Kidney (tissue), 22 donors: ENCODE measurements at places on chromosomes 3 and 15.
A peak's percentile ranks its signal among the peaks of the same experiment; 100 is the strongest.

GRCh38 chr3:196969134-196969659 is 564 bp upstream of the PIGZ start:
- DNase-seq = no peak

DNA sequence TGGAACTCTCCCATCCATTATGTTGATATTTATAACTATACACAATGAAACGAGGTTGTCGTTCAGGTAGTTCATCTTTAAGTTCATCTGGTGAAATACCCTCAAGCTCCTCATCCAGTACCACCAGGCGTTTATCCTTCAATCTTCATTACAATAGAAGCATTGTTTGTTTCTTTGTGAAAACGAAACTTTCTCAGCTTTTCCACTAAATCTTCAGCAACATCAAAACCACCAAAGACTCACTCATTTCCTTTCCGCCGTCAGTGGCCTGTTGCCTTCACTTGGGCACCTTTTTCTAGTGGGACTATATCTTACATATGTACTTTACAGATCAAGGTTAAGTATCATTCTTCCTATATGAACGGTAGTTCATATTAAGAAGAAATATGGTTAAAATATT is 44.1 kb upstream of the TFG start:
- DNase-seq = no peak

GRCh38 chr15:93214106-93214505 is 125.1 kb upstream of the RGMA start:
- no peak for DNase-seq

DNA sequence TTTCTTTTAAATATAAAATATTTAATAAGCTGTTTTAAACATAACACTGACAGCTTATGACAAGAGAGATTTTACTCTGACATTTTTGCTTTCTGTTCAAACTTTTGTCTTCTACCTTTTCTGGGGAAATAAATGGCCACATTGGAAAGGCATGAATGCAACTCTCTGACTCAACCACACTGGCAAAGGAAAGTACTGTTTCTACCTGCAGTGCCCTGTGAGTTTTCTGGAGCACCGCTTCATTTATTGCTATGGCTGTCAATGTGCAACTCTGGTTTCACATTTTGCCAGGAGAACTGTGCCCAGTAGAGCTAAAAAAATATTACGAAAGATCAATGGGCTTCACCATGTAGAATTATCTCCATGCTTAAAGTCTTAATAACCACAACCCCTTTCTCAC is 15.1 kb downstream of the PDZRN3 start:
- DNase-seq = no peak

- DNase-seq = peak; percentile 72
Measured at GRCh38 chr3:55687526-55687925, 200.4 kb upstream of the WNT5A start.

- peak; percentile 64 for DNase-seq
Measured at GRCh38 chr3:6803619-6804018, 57.3 kb upstream of the GRM7 start.

GRCh38 chr3:39254806-39255449 is 24.9 kb downstream of the CX3CR1 start:
- DNase-seq = no peak

- no peak for DNase-seq
Measured at GRCh38 chr15:57586661-57587424, 4.9 kb upstream of the MYZAP start.

DNA sequence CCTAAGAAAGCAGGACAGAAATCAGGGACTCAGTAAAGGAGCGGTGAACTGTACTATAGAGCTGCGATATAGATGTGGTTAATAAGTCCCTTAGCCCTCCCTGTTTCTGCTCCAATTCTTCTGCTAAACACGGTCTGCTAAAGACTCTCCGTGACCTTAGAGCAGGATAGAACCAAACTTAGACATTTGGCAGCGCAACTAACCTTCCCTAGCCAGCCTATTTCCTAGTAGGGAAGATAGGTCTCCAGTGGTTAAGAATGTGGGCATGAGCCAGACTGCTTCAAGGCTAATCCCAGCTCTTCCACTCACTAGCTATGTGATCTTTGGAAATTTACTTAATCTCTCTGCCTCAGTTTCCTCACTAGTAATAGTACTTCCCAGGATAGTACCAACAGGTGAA is 193.6 kb upstream of the IL12A start:
- no peak for DNase-seq

- no peak for DNase-seq
Measured at GRCh38 chr15:96767703-96768434, 437.4 kb downstream of the NR2F2 start.

GRCh38 chr15:57923750-57924149 is 141.8 kb downstream of the ALDH1A2 start:
- no peak for DNase-seq

DNA sequence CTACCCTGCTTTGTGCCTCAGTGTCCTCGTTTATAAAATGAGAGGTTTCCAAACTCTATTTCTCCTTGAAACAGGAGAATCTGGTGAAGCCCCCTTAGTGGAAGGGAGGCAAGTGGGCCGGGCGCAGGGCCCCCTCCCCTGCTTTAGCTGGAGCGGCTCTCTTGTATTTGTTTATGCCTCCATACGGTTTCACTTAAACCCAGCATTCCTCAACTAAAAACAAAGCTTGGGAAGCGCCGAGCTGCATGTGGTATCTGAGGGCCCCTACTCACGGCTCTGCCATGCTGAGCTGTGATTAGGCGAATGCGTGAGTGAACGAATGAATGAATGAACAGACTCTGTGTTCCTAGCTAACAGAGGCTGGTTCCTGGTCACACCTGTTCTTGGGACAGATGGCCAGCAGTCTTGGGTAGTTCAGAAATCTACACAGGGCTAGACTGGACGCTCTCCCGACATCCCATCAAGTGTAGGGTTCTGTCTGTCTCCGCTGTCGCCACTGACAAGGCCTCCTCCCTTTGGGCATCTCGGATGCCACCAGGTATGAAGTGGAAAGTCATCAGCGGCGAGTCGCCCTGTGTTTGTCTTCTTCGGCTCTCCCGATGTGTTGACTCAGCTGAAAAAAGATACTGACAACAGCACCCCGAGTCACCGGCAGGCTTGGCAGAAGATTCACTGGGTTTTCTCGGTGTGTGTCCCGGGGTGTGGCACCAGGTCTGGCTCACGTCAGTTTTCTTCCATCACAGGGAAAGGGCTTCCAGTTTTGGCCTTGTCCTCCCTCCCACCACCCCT is 42.4 kb upstream of the VPS8 start:
- peak; percentile 30 for DNase-seq

DNA sequence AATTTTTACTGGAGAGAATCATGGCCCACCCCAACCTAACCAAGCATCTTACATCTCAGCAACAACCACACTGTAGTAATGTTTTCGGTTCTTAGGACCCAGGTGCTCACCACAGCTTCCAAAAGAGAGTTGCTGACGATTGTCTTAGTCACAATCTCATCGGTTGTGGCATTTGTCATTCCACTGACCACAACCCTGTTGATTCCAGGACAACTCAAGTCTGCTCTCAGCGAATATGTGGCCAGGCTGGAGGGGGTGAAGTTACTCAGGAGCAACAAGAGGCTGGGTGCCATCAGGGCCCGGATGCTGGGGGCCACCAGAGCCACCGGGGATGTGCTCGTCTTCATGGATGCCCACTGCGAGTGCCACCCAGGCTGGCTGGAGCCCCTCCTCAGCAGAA is 25.9 kb downstream of the GALNT15 start:
- DNase-seq = no peak

GRCh38 chr3:150069154-150069527 is 98.4 kb upstream of the PFN2 start:
- DNase-seq = no peak

DNA sequence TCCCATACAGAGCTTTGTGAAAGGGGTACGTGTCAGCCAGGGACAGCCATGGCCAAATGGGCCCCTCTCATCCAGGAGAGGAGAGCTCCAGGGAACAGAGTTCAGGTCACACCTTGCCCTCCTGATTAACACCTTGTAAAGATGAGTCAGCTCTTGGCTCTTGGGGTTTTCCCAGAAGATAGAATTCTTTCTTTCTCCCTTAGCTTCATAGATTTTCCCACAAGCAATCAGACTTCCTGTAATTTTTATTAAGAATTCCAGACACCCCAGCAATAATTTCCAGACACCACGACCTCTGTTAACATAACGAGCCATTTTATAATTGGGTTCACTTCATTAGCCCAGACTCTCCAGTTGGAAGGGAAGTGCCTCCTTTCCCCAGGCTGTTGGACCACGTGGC is 86.4 kb downstream of the LRTM1 start:
- DNase-seq = no peak

GRCh38 chr15:80179025-80179759 is 26.4 kb downstream of the FAH start:
- DNase-seq = no peak

- no peak for DNase-seq
Measured at GRCh38 chr15:50168783-50169411, 13.1 kb upstream of the SLC27A2 start.

- no peak for DNase-seq
Measured at GRCh38 chr15:39767921-39768320, 14.7 kb downstream of the FSIP1 start.

DNA sequence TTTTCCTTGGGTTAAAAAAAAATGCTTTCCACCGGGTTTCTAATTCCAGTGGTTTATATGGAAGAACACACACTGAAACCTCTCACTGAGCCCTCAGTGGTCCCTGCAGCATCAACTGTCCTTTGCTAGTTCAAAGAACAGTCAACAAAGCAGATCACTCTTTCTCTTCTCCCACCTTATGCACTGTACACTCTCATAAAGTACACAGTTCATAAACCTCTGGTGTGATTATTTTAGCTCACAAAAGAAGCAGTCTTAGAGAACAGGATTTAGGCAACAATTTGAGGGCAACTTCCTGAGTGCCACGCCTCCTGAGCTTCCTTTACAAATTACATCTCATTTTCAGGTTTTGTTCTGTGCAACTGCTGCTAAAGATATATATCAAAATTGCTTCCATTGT is 728.4 kb upstream of the GOLIM4 start:
- DNase-seq = peak; percentile 6

DNA sequence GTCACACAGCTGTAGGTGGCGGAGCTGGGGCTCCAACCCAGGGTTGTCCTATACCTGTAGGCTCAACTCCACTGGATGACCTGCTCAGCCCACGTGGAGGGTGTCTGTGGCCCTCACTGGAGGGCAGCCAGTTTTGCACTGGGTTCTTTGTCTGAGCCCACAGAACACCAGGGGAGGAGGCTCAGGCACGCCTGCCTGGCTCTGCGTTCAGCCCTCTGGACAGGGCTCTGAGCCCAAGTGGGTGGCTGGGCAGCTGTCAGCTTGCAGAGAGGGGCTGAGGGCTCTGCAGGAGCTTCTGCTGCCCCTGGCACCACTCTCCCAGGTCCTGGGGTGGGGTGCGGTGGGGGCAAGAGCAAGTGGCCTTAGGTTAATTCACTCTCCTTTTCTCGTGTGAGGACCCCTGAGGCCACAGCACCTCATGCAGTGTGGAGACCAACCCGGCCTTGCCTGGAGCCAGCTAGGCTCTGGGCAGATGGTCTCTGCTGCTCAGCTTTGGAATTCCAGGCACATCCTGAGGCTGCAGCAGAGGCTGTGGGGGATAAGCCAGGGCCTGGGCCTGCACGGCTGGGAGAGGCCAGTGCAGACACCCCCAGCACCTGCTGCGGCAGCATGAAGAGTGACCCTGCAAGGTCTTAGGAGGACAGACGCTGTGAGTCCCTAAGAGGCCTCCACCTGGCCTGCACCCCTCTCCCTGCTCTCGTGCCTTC is 23.5 kb downstream of the DUSP7 start:
- DNase-seq = no peak

GRCh38 chr3:50587373-50587772 is 18.1 kb downstream of the HEMK1 start:
- DNase-seq = no peak

DNA sequence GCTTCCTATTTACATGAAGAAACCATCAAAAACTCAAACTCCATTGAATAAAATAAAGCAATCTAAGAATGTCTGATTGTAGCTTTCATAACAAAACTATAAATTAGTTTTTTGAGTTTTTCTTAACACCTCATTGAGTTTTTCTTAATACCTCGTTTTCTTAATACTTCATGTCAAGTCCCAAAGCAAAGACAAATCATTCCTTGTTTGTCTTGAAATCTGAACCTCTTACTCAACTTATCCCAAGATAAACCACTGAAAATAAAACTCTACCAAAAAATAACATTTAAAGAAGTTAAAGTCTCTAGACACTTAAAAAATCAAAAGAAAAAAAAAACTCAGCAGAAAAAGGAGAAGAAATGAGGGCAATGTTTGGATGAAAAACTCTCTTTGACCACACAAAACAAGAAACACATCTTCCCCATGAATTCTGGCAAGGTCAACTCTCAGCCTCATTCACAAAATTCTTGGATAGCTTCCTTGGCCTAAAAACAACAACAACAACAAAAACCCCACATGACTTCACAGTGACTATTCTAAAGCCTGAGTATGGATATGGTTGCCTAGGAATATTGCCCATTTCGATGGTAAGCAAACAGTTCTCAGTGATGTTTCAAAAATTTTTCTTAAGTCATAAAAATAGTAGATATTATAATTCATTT is 38.2 kb downstream of the TMCC1 start:
- no peak for DNase-seq

DNA sequence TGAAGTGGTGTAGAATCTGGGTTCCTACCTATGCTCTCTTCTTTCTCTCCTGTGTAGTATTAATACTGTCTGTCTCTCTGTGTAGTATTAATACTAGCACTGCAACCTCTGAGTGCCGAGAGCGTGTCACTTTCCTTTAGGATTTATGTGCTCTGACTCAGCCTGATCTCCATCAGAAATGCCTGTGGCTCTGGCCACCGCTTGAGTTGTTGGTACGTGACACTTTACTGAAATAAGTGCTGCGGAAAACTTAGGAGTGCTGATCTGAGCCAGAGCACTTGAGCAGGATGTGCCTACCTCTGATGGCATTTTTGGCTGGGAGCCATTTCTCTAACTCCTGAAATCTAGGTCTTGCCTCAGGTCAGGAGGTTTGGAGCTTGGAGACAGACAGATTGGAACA is 807.4 kb downstream of the SQOR start:
- no peak for DNase-seq

DNA sequence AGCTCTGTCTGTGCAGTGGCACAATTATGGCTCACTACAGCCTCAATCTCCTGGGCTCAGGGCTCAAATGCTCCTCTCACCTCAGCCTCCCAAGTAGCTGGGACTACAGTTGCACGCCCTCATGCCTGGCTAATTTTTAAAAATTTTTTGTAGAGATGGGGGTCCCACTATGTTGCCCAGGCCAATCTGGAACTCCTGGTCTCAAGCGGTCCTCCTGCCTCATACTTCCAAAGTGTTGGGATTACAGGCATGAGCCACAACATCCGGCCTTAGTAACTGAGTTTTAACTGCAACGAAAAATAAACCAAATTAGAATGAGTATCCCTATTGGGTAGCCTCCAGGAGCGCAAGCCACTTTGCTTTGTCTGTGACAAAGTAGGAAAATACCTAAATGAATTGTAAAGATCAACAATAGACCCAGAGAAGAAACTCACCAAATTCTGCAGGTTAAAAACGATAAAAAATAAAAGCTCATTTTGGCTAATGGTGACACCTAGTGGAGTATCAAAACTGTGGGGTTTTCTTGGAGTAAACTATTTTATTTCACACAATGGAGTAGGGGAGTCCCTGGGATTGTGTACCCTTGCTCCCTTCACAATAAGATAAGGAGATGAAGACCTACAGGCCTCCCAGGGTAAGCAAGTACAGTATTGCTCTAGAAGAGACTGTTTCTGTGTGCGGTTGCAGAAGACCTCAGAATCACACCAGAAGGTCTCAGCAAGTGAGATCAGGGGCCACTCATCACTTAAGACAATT is 21.0 kb upstream of the CA12 start:
- DNase-seq = no peak
